Activated CD4-positive, alpha-beta T cell treated with anti-CD3 and anti-CD28 coated beads for 48 hours (primary cell): ENCODE measurements at places on chromosomes 5 and 9.

DNA sequence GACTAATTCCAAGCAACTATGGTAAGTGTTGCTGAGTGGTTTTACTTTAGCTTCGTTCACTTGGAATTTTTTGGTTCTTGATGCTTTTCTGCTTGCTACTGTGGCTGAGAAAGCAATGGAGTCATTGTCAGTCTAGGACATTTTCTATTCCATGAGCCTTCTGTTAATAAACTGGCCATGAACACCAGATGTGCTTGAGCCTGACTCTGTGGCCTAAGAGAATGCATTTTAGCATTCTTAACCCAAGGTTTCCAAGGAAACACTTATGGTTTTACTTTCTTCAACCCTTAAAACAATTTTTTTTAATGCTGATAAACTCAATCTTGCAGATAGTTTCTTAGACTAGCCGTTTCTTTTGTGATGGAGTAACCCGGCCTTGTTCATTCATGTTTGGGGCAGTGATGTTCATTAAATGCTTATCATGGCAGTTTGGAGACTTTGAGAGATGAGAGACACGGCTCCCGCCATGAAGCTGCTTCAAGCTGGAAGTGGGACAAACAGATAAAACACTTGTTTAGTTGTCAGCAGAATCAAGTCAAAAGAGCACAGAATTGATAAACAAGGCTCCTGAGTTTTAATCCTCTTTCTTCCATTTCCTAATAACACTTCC, 42.4 kb downstream of the OSTF1 start:
- DNase-seq: no peak

DNA sequence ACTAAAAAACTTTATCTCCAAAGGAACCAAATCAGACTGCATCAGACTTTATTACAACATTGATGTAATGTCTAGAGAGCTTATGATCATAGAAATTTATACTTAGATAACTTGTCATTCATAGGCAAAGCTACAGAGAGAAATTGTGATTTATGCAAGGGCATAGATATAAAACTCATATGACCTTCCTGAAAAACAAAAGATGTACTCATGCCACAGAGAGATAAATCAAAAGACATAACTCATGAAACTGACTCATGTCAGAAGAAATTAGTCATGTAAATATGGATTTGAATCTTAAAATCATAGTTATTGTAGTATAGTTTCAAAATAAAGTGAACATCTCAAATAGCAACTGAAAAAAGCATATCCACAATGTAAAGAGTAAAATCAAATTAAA, 186.2 kb downstream of the GABBR2 start:
- DNase-seq: no peak

- no peak for DNase-seq
These were observed 3.8 kb upstream of the FBXW11 start for GRCh38 chr5:172010278-172010677.

- no peak for DNase-seq
These were observed 58.5 kb upstream of the GNE start for GRCh38 chr9:36316611-36317317.

GRCh38 chr5:143835251-143835650, 23.3 kb downstream of the HMHB1 start:
- DNase-seq: no peak

DNA sequence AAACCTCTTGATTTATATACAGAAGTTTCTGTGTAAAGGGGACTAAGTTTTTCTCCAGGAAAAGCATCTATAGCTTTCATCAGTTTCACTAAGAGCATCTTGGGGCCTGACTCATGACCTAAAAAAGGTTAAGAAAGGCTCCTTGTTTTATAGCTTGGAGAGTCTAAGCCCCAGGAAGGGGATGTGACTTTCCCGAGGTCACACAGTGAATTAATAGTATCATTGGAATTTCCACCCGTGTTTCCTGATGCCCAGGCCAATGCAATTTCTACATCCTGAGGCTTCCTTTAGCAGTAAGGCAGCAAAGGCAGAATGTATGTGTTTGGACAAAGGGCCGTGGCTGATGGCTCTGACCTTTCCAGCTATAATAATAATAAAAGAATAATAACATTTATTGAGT, 8.6 kb downstream of the MORN5 start:
- no peak for DNase-seq

DNA sequence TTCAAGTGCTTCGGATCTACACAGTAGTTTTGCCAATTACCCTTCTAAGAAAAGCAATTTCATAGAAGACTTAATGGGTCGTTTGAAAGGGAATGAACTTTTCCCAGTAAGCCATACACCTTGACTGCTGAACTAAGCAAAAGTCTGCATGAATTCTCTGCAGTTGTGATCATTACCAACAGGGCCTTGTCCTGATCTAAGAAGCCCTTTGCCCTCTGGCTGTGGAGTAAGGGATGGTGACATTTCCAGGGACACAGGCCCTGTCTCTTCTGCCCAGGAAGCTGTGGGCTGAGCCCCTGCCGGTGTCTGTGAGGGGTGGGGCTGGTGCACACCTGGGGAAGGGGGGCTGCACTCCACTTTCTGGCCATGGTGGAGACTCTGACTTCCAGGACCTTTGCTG, 30.5 kb downstream of the ZDHHC11 start:
- no peak for DNase-seq

GRCh38 chr9:134717924-134718645, 76.5 kb downstream of the COL5A1 start:
- no peak for DNase-seq

GRCh38 chr9:76642074-76642473, 122.2 kb upstream of the PCA3 start:
- no peak for DNase-seq

GRCh38 chr5:39648848-39649227, 224.1 kb upstream of the DAB2 start:
- no peak for DNase-seq

DNA sequence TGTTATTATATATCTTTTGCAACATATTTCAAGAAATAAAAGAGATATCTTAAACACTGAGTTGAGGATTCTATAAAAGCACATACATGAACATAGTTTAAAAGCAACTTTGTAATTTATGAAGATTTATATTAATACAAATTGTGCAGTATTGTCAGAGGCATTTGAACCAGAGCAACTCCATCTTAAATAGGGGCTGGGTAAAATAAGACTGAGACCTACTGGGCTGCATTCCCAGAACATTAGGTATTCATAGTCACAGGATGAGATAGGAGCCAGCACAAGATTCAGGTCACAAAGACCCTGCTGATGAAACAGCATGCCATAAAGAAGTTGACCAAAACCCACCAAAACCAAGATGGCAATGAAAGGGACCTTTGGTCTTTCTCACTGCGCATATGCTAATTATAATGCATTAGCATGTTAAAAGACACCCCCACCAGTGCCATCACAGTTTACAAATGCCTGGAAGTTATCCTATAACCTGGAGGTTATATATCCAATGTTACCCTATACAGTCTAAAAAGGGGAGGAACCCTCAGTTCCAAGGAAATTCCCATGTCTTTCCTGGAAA, 320.2 kb downstream of the FAM170A start:
- no peak for DNase-seq

GRCh38 chr5:97986069-97986468, 787.4 kb upstream of the RGMB start:
- no peak for DNase-seq

- DNase-seq: no peak
These were observed 29.5 kb downstream of the SURF6 start for GRCh38 chr9:133306242-133307204.

DNA sequence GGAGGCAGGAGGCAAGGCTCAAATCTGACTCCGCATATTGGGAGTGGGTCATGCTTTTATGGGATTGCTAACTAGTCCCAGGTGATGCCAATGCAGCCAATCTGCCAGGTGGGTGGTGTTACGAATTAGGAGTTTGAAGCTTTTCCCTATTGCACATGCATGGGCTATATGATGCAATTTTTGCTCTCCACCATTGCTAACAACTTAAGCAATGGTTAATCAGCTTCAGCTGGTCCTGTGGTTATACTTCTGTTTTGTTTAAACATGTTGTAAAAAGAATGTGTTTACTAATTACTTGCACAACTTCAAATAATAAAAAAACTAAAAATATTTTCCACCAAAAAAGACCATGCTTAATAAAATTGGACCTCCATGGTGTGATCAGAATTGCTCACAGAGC, 55.7 kb downstream of the SHC3 start:
- DNase-seq: no peak

DNA sequence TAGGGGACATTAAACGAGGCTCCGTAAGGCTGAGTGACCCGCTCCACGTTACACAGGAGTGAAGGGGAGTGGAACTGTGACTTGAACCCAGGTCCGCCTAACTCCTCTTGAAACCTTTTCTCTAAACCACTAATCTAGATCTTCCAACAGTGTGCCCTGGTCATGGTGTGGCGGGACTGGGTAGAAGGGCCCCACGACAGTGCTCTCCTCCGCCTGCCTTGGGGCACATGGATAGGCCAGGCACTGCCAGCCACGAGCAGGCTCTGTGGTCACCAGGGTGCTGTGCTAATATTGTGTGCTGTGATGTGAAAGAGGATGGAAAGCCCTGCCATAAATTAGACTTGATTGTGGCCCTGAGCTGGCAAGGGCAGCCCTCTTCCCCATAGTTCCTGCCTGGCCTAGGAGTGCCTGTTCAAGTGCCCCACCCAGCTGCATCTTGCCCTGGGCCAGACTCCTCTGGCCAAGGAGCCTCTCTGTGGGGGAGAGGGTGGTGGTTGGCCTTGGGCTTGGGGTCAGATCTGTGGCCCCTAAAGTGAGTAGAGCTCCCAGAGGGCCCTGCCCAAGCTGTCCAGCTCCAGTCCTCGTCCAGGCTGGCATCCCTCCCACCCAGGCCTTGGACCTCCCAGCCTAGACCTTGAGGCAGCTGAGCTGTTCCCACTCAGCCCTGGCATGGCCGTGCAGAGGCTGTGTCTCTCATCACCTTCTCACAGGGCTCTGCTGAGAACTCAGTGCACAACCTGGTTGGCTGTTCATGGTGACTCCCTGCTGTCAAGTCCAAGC, 67.8 kb upstream of the TBC1D2 start:
- no peak for DNase-seq
